Skin of body (tissue), 3 donors: ENCODE measurements at places on chromosomes 5 and 9. TPM values are rescaled to one million over a fixed set of nuclear protein-coding genes. Genes with fewer than 3 reads are reported as not detected.

Gene GARNL3
- 51.1 TPM for total RNA-seq

GRCh38 chr9:22053178-22053577 is 44.1 kb upstream of the CDKN2B start:
- no peak for DNase-seq

Gene EDIL3
- 19.3 TPM for total RNA-seq

DNA sequence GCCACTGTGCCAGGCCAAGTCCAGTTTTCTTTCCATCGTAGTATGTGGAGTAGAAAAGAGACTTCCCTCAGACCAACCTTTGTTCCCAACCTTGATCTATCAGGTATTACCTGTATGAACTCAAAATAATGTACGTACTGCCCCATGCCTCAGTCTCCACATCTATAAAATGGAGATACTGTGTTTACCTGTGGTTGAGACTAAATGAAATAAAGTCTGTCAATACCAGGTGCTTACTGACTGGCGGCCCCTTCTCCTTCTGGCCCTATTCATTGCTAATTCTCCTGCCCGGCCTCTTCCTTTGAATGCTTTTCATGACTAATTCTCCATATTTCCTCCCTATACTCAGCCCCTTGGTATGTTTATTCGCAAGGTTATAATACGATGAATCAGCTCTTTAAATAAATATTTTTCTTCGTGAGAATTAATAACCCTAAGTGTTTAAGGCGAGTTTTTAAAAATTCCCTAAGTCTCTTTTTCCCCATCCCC is 89.6 kb upstream of the BASP1 start:
- DNase-seq: no peak

DNA sequence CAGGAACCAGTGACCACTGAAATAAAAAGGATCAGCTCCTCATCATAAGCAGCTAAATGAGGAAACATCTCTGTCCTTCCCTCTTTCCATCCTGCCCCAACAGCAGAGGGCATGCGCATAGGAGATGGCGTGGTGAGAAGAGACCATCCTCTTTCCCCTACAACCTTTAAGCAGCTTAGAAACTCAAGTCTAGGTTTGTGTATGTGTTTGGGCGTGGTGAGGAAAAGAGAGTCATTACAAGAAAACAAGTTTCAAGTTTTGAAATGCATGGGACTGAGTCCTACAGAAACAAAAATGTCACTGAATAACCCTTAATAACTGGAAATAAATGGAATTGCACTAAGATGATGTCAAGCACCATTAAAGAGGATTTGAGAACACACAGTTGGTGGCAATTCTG is 96.4 kb upstream of the IL12B start:
- no peak for DNase-seq

DNA sequence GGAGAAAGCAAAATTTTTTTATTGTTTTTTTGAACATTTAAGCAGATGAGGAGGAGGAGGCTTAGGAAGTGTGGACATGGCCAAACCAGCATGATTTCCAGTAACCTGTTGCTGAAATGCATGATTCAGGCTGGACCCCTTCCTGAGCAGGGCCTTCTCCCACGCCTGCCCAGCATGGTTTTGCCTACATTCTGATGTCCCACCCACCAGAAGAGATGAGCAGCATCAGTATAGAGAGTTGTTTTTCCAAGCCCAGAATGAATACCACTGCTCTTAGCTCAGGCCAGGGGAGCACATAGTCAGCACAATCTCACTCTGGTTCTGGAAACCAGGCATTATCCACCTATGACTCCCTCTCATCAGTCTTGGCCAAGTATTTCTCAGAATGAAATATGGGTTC is 90.1 kb downstream of the PAPPA start:
- no peak for DNase-seq

Gene CCNO
- total RNA-seq: 0.20 TPM

- no peak for DNase-seq
These were observed 113.4 kb upstream of the IQGAP2 start for GRCh38 chr5:76289692-76290091.

Gene RALGPS1
- 11.9 TPM for total RNA-seq

Gene ELP1
- total RNA-seq: 25.4 TPM

Gene WNT8A
- total RNA-seq: not detected

DNA sequence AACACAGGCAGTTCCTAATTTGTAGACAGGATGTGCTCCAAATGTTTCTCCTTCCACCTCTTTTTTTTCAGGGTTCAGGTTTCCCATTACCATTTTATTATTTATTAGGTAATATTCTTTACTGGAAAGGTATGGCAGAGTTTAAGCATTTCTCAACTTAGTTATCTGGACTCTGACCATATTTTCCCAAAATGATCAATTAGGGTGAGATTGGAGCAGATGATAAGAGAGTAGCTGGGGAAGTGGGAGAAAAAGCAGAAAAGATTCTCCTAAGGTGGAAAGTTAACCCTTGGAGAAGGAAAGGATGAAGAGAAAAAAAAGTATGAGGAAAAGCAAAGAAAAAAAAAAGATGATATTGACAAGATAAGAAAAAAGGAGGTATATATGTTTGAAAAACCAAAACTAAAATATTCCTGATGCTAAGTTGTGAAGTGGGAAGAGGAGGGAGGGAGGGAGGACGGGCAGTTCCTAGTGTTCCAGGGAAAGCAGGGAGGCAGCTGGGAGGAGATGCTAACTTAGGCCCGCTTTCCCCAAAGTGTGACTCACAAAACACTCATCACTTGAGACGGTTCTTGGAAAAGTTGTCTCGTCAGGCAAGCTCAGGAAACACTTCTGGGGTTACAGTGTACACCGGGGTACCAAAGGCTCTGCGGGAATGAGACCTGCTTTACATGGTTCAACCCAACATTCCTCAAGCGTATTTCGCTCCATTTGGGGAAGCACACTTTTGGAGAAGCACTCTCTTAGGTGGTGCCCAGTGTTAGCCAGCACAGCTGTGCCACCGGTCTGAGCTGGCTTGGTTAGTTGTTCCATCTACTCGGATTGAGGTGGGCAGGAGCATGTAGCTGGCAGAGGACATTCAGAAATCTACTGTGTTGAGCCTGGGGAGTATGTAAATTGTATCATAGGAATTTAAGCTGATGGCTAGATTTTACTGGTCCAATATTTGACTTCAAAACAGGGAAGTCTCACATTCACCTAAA is 35.1 kb downstream of the B4GALT1 start:
- no peak for DNase-seq

Gene C5orf58
- total RNA-seq: not detected

Gene CDKN2B
- total RNA-seq: 10.3 TPM

Gene PLPPR1
- 1.5 TPM for total RNA-seq

Gene MCC
- total RNA-seq: 47.7 TPM

Gene PKD2L2
- total RNA-seq: 0.10 TPM

- peak; percentile 49 for DNase-seq
These were observed 132.1 kb downstream of the PALM2AKAP2 start for GRCh38 chr9:109912082-109912582.

GRCh38 chr5:89338935-89339334 is 456.0 kb upstream of the MEF2C start:
- DNase-seq: no peak

Gene CCNJL
- 3.2 TPM for total RNA-seq

DNA sequence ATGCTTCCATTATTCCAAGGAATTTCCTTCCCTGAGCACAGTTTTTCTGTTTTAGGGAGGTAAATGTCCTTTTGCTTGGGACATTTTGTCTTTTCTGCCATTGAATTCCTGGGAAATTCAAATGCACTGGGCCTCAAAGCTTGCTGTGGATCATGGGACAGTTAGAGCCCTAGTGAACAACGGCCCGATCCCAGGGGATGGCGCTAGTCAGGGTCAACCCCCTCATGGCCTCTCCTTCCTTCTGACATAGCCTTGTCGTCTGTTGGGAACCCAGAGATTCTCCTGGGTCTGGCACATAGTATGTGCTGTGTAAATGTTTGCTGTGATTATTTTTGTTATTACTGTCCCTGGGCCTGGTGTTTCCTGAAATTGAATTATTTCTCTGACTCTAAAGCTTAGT is 30.7 kb upstream of the COL15A1 start:
- DNase-seq: no peak

Gene PCA3
- 0.20 TPM for total RNA-seq

- DNase-seq: no peak
These were observed 31.4 kb upstream of the SPARC start for GRCh38 chr5:151718153-151718552.

- no peak for DNase-seq
These were observed 341.4 kb upstream of the PRR16 start for GRCh38 chr5:120122703-120123102.

Gene COL27A1
- 31.1 TPM for total RNA-seq

DNA sequence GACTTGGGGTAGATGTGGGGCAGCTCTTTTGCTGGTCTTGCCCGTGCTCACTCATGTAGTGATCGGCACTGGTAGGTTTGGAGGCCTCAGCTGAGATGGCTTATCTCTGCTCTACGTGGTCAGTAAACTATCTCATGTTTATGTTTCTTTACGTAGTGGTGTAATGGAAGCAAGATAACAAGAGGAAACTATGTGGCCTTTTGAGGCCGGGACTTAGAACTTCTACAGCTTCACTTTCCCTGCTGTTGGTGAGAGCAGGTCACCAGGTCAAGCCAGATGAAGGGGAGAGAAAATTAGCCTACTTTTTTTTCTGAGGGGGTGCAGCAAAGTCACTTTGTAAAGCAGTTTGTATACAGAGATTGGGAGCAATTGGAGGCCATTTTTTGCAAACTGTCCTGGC is 8.5 kb downstream of the FOCAD start:
- DNase-seq: no peak

Gene MORN5
- total RNA-seq: not detected

DNA sequence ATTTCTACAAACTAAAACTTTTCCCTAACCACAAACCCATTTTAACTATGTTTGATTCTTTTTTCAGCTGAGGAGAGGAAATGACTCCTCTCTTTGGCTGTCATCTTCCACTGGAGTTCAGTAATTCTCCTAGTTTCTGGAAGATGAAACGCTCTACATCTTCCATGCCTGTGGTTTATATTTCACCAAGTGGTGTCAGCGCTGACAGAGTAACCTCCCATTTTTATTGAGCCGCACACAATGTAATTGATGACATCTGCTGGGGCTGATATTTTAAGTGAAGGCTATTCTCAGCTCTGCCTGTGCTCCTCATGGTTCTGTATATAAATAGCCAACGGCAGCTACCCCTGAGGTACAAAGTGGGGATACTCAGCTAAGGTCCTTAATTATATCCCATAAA is 234.6 kb downstream of the SPOCK1 start:
- peak; percentile 62 for DNase-seq

GRCh38 chr9:6272229-6272598 is 56.0 kb upstream of the TPD52L3 start:
- DNase-seq: no peak

Gene LRRTM2
- 0.59 TPM for total RNA-seq

GRCh38 chr5:134088291-134088690 is 26.2 kb upstream of the TCF7 start:
- DNase-seq: no peak

GRCh38 chr5:175724314-175725275 is 66.7 kb downstream of the HRH2 start:
- no peak for DNase-seq

GRCh38 chr5:145465474-145466263 is 369.5 kb downstream of the PRELID2 start:
- no peak for DNase-seq

GRCh38 chr9:90974016-90974415 is 172.4 kb downstream of the SYK start:
- DNase-seq: no peak

DNA sequence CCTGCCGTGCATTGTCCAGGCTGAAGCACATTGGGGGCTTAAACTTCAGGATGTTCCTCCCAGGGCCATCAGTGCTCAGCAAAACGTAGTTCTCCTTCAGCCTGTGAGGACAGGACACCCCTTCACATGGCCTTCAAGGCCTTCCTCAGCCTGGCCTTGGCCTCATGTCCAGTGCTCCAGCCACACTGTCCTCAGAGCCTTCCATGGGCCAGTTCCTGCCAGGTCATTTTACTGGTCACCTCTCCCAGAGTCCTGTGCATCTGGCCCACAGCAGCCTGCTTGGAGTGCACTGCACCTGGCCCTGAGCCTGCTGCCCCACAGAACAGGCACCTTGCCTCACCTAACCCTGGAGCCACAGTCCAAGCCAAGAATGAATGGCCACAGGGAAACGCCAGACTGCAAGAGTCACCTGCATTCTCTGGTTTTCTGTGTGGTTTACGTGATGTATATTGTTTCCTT is 8.7 kb downstream of the HNRNPAB start:
- no peak for DNase-seq
